ENCODE measurements at places on chromosomes 1 and 21.

DNA sequence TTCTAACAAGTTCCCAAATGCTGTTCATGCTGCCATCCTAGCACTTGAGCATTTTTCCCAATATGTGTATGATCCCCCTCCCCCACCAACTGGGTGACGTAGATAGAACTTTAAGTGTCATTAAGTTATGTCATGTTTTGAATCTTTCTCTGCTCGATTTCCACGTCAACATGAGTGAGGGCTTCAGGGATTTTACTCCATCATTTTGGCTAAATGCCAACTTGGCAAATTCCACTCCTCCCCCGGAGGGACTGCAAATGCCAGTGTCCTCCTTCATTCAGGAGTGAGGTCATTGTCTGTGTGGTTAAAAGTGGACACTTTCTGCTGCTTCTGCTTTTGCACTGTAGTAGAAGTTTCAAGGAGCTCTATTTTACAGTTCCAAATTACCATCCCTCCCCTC is 201.7 kb downstream of the FGGY start:
- DNase-seq, result peak; percentile 88

GRCh38 chr1:178688244-178688643 is 36.8 kb upstream of the RALGPS2 start:
- no peak for DNase-seq

DNA sequence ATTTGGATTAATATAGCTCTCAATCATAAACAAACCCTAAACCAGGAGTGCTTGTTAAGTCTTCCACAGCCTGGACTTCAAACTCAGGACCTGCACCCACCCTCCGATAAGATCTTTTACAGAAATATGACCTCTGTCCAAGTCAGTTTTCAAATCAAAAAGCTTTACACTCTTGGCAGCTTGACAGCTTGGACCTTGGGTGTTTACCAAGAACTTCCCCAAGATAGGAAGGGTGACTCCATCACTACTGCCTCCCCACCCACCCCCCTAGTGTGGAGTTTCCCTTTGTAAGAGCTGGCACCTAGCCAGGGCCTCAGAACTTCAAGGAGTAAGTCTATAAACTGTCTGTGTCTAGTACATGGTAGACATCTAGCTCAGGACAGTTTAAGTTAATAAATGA is 9.6 kb downstream of the BCAR3 start:
- peak; percentile 93 for DNase-seq

GRCh38 chr1:156430866-156431265 is 61.9 kb downstream of the RHBG start:
- DNase-seq, result no peak

GRCh38 chr1:27152004-27152828 is 2.7 kb downstream of the SLC9A1 start:
- DNase-seq, result no peak

GRCh38 chr1:175034775-175035174 is 11.6 kb upstream of the MRPS14 start:
- no peak for DNase-seq

- DNase-seq, result no peak
Observed at GRCh38 chr21:38544661-38545060, 46.4 kb upstream of the ERG start.

GRCh38 chr1:113545210-113545609 is 154.9 kb downstream of the MAGI3 start:
- DNase-seq, result no peak

DNA sequence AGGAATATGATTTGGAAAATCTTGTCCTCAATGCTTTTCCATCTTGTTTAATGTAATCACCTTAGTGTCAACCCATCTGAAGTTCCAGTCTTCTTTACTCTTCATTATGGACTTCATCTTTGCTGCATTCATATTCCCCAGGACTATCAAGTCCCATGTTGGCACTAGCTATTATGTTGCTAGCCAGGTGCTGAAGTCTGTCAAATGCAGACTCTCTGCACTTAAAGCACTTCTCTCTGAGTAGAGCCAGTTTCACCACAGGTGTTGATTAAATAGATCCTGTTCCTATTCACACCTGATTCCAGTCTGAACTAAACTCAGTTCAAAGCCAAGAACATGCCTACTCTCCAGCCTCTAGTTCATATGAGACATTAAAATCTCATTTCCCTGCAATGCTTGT is 75.0 kb upstream of the PKN2 start:
- no peak for DNase-seq

Measured in inflammatory macrophage treated with lipopolysaccharide for 4 hours (primary cell).